Effector CD4-positive, alpha-beta T cell (primary cell): ENCODE measurements at places on chromosomes 16 and 17.

DNA sequence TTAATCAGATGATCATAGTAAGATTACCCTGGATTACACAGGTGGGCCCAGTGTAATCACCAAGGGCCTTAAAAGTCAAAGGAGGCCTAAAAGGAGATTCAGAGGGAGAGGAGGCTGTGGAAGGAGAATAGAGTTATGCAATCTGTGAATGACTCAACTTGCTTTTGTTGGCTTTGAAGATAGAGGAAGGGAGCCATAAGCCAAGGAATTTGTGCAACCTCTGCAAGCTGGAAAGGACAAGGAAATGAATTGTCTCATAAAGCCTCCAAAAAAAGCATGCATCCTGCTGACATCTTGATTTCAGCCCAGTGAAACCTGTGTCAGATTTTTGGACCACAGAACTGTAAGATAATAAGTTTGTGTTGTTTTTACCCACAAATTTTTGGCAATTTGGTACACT, 109.6 kb downstream of the CNTNAP4 start:
- DNase-seq: no peak

- no peak for DNase-seq
Measured at GRCh38 chr17:40135817-40136216, 4.5 kb upstream of the CASC3 start.

DNA sequence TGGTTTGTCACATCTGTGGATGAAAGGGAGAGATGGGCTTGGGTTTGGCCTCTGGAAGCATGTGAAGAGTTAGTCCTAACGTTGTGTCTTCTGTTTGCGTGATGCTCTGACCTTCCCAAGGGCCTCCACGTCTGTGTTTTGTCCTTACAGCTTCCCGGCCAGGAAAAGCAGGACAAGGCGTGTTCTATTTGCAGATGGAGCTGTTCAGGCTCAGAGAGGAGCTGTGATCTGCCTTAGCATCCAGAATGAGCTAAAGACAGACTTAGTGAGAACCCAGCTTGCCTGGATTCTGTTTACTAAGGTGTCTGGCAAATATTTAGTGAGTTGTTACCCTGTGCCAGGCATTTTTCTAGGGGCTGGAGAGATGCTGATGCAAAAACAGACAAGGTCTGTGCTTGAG, 282.1 kb downstream of the CBLN1 start:
- no peak for DNase-seq

DNA sequence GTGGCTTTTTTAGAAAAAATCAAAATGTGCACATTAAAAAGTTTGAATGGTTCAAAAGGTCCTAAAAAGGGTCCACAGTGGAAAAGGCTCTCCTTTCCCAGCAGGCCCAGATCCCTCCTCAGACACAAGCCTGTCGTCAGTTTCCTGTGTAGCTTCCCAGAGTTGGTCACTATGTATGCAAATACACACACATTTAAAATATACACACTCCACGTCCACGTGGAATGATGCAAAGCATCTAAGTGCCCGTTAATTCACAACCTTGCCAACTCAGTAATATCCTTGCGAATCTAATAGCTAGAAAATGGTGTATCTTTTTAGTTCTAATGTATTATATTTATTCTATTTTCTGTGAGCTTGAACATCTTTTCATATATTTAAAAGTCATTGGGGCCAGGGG, 17.7 kb downstream of the NLRC5 start:
- no peak for DNase-seq

- DNase-seq: no peak
Measured at GRCh38 chr16:68379472-68380347, 68.6 kb downstream of the SMPD3 start.

DNA sequence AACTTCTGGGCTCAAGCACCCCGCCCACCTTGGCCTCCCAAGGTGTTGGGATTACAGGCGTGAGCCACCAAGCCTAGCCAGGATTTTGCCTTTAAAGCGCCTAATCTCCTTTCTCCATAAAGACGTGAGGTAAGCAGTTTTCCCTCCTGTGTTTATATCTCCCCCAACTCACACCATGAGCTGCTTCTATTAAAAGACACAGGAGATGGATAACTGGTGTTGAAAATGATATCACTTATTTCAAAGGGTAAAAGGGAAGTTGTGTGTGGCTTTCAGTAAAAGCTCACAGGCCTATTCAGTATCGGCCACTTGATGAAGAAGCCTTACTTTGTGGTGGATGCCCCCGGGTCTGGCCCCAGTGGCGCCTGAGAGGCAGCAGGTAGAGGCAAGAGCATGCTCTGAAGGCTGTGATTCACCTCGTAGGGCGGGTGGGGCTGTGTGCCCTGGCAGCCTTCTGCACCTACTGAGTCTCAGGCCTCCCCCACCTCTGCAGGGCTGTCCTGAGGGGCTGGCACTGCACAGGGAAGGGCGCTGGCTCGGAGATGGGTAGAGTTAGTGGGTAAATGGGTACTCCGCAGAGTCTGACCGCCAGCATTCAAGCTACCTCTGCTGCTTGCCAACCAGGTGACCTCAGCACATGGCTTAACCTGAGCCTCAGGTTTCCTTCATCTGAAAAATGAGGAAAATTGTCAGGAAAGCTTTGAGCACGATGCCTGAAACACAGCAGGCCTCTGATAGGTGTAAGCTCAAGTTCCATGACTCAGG, 146.8 kb downstream of the CLEC16A start:
- DNase-seq: no peak

DNA sequence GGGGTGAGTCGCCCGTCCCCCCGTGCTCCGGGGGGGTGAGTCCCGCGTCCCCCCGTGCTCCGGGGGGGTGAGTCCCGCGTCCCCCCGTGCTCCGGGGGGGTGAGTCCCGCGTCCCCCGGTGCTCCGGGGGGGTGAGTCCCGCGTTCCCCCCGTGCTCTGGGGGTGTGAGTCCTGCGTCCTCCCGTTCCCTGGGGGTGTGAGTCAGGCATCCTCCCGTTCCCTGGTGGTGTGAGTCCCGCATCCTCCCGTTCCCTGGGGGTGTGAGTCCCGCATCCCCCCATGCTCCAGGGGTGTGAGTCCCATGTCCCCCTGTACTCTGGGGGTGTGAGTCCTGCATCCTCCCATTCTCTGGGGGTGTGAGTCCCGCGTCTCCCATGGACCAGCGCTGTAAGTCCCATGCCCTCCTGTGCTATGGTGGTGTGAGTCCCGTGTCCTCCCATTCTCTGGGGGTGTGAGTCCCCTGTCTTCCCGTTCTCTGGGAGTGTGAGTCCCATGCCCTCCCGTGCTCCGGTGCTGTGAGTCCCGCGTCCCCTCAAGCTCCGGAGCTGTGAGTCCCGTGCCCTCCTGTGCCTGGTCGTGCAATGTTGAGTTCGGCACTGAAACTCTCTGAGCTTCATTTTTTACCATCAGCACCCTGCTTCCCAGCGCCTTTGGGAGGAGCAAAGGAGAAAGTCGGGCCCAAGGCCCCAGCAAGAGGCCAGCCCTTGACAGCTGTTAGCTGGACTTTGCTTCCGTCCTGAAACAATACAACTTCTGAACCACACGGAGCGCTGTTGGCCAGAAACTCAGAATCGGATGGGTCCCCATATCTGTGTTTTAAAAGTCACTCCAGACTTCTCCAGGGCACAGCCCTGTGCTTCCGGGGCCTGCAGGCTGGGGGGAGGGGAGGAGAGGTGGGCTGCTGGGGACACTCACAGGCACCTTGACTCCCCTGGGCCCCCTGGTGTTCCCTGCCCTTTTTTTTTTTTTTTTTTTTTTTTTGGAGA, 11.5 kb upstream of the ZC3H18 start:
- no peak for DNase-seq

GRCh38 chr17:61567045-61567802, 23.8 kb downstream of the NACA2 start:
- DNase-seq: no peak
